ENCODE measurements at places on chromosomes 3 and 15. TPM values are rescaled to one million over a fixed set of nuclear protein-coding genes. Genes with fewer than 3 reads are reported as not detected.

GRCh38 chr15:57384816-57385215 is 8.5 kb downstream of the CGNL1 start:
- H3K27me3 ChIP-seq = peaks cover 9% of the 10 kb centered on the region
- H3K4me1 ChIP-seq = no peaks in the 10 kb centered on the region
- no peak for DNase-seq
- H3K4me3 ChIP-seq = no peak overlapping the region
- H3K36me3 ChIP-seq = no peaks in the 10 kb centered on the region
- no peak overlapping the region for H3K27ac ChIP-seq

GRCh38 chr3:66816090-66816761 is 181.9 kb upstream of the KBTBD8 start:
- DNase-seq = peak; percentile 46
- no peak overlapping the region for H3K4me3 ChIP-seq
- no peaks in the 10 kb centered on the region for H3K4me1 ChIP-seq
- peaks cover 17% of the 10 kb centered on the region for H3K27me3 ChIP-seq

DNA sequence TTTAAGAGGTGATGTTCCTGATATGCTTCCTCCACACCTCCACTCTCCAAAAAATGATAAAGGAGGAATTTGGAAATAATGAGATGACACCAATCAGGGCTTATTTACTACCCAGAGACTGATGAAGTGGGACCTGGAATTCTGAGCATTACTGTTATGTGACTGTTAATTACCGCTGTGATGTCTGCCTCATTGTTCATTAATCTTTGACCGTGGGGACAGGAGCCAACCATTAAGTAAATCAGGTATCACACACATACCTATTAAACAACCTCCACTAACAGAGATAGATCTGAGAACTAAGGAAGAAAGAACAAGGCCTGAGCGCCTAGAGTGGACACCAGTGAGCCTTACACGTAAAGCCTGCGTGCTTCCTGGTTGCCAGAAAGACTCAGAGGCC is 37.7 kb downstream of the ABHD5 start:
- no peak for DNase-seq
- H3K27me3 ChIP-seq = no peaks in the 10 kb centered on the region
- no peak overlapping the region for H3K27ac ChIP-seq
- no peaks in the 10 kb centered on the region for H3K4me1 ChIP-seq
- H3K4me3 ChIP-seq = no peak overlapping the region

GRCh38 chr3:158847452-158847821 is 45.6 kb downstream of the MFSD1 start:
- H3K27ac ChIP-seq = no peak overlapping the region
- H3K27me3 ChIP-seq = peaks cover 9% of the 10 kb centered on the region
- H3K4me3 ChIP-seq = no peak overlapping the region
- no peaks in the 10 kb centered on the region for H3K36me3 ChIP-seq

- H3K36me3 ChIP-seq = peaks cover 6% of the 10 kb centered on the region
- no peaks in the 10 kb centered on the region for H3K4me1 ChIP-seq
- DNase-seq = no peak
- peaks cover 7% of the 10 kb centered on the region for H3K27me3 ChIP-seq
Measured at GRCh38 chr15:69504352-69505040, 51.9 kb downstream of the RPLP1 start.

DNA sequence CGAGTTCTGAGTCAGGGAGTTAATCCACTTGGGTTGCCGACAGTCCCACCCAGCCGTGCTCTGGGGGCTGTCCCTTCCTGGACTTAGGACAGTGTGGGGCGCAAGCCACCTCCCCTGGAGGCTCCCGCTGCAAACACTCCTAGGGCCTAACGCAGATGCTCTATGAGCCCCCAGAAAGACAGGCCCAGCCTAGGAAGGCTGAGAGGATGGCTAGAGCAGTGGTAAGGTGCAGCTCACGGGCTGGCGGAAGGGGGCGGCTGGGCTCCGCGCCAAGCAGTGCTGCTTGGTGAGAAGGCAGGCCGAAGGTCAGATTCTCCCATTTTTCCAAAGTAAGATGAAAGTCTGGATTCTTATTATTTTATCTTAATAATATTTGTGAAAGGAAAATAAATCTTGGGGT is 84.6 kb upstream of the ALDH1L1 start:
- no peak overlapping the region for H3K4me3 ChIP-seq
- peaks cover 24% of the 10 kb centered on the region for H3K27me3 ChIP-seq
- no peak overlapping the region for H3K27ac ChIP-seq
- H3K36me3 ChIP-seq = no peaks in the 10 kb centered on the region
- DNase-seq = no peak

DNA sequence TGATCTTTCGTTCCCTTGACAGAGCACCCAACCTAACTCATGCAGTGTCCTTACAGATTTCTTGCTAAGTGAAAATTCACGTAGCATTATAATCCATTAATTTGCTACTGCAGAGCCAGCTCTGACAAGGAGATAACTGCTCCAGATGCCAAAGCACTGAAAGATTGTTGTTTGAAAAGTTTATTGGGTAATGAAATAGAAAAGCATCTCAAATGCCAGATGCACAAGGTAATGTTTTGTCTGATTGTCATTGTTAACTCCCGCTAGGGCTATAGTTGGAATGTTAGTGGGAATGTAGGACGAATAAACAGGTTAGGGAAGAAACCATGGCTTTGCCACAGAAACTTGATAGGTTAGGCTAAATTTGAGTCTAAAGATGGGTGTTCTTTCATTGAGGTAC is 20.2 kb upstream of the SLC2A2 start:
- H3K4me3 ChIP-seq = no peak overlapping the region
- H3K27me3 ChIP-seq = peaks cover 4% of the 10 kb centered on the region
- H3K27ac ChIP-seq = no peak overlapping the region
- no peaks in the 10 kb centered on the region for H3K4me1 ChIP-seq
- H3K36me3 ChIP-seq = no peaks in the 10 kb centered on the region
- no peak for DNase-seq

- no peak overlapping the region for H3K4me3 ChIP-seq
- H3K27ac ChIP-seq = peak overlapping the region; percentile 89
- no peak for DNase-seq
- H3K27me3 ChIP-seq = no peaks in the 10 kb centered on the region
- H3K36me3 ChIP-seq = peaks cover 8% of the 10 kb centered on the region
Measured at GRCh38 chr3:31765871-31766270, 215.2 kb downstream of the OSBPL10 start.

DNA sequence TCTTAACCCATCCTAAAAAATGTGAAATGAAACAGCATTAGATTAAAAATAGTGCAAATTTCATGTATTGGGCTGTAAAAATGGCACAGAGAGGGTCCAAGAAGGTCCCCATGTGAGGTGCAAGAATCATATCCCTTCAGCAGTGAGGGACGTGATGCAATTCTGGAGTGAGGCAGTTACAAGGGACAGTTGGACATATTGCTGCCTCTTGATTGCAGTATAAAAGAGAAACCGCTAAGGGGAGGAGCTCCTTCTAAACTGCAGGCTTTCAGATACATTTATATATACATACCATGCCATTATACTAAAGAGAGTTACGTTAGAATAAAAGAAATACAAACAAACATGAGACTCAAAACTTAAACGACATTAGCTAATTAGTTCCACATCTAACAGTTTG is 304.2 kb upstream of the CTNNB1 start:
- no peaks in the 10 kb centered on the region for H3K36me3 ChIP-seq
- H3K4me1 ChIP-seq = no peaks in the 10 kb centered on the region
- H3K27ac ChIP-seq = no peak overlapping the region
- no peak overlapping the region for H3K4me3 ChIP-seq
- no peaks in the 10 kb centered on the region for H3K27me3 ChIP-seq

DNA sequence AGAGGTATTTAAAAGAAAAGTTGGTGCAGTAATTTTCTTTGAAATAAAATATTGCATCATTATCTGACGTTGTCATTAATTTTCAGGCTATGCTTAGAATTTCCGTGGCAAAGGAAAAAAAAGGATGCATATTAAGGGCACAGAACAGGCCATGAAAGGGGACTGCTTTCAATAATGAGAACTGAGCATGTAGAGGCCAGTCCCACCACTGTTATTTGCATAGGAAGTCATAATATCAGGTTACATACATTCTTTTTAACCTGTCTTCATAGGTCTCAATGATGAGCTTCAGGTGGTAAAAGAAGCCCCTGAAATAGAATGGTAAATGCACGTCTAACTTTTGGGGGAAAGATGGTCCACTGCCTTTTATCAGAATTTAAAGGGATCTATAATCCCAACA is 272.1 kb upstream of the ALCAM start:
- H3K4me3 ChIP-seq = no peak overlapping the region
- no peaks in the 10 kb centered on the region for H3K27me3 ChIP-seq
- H3K4me1 ChIP-seq = no peaks in the 10 kb centered on the region

GRCh38 chr15:74843891-74844299 is 939 bp upstream of the ULK3 start:
- DNase-seq = no peak
- no peaks in the 10 kb centered on the region for H3K27me3 ChIP-seq
- H3K4me3 ChIP-seq = peak overlapping the region; percentile 82
- peaks cover 14% of the 10 kb centered on the region for H3K36me3 ChIP-seq

DNA sequence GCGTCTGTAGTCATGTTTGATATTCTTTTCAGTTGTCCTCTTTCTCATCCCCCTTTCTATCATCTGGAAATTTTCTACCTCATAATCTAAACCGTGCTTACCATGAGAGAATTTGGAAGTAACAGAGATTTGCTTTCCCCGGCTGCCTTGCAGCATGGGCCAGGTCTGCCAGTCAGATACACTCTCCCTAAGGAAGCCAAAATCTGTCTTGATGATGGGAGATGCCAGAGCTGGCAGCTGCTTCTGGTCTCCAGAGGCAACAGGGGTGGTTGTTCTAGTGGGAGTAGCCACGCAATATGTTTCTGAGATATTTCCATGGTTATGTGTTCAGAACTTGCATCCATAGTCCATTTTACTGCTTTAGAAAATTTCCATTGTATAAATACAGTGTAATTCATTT is 218.9 kb upstream of the RORA start:
- no peak overlapping the region for H3K27ac ChIP-seq
- no peaks in the 10 kb centered on the region for H3K36me3 ChIP-seq
- no peaks in the 10 kb centered on the region for H3K4me1 ChIP-seq
- DNase-seq = no peak
- H3K4me3 ChIP-seq = no peak overlapping the region

DNA sequence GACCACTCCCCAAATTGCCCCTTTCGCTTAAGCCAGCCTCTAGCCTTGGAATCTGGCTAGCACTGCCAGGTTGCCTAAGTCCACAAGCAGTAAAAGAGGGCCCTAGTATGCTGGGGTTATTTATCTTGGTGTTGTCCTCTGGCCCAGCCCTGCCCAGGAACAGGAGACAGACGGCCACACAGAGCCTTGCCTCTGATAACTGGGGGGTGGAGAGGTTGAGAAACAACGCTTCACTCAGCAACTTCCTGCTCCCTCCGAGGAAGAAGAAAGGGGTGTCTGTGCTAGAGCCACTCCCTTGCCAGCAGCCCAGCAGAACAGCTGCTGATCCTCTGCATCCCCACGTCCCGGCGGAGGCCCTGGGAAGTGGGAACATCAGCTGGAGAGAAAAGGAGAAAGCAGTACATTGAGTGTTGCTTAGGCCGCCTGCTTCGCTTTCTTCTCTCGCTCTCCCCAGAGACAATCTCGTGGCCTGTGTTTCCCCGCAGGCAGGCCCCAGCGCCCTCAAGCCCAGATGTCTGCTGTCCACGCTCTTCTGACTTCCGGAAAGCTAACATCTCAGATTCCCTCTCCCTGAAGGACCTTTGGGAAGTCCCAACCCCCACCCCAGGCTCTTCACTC is 22.6 kb upstream of the C3orf70 start:
- no peaks in the 10 kb centered on the region for H3K36me3 ChIP-seq
- DNase-seq = no peak
- H3K27ac ChIP-seq = peak overlapping the region; percentile 55
- no peak overlapping the region for H3K4me3 ChIP-seq

GRCh38 chr15:98085003-98085639 is 124.6 kb downstream of the ARRDC4 start:
- no peak overlapping the region for H3K27ac ChIP-seq
- H3K27me3 ChIP-seq = no peaks in the 10 kb centered on the region
- peak; percentile 27 for DNase-seq
- H3K36me3 ChIP-seq = peaks cover 6% of the 10 kb centered on the region
- H3K4me3 ChIP-seq = no peak overlapping the region

DNA sequence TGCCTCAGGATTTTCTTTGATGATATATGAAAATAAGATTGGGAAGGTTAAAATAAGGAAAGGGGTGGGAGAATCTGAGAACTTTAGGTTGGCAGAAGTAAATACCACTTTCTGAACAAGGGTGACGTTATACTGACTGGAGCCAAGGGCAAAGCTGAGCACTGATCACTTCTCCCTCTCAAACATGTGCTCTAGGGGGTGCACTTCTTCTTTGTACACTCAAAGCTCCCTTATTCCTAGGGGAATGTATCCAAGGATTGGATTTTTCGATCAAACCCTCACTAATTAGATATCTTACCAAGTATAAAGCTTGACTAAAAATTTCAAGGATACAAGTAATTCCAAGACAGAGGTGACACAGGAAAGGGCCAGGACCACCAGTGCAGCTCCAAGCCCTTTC is 243.9 kb upstream of the UMPS start:
- H3K4me3 ChIP-seq = no peak overlapping the region
- H3K27ac ChIP-seq = no peak overlapping the region
- peaks cover 45% of the 10 kb centered on the region for H3K27me3 ChIP-seq
- H3K4me1 ChIP-seq = no peaks in the 10 kb centered on the region
- no peak for DNase-seq
- H3K36me3 ChIP-seq = no peaks in the 10 kb centered on the region

- H3K36me3 ChIP-seq = peaks cover 31% of the 10 kb centered on the region
- peaks cover 71% of the 10 kb centered on the region for H3K4me1 ChIP-seq
- no peak for DNase-seq
- no peaks in the 10 kb centered on the region for H3K27me3 ChIP-seq
Measured at GRCh38 chr3:31862666-31863279, 118.3 kb downstream of the OSBPL10 start.

Gene SUSD5
- 0.18 TPM for polyA plus RNA-seq

Gene GABRG3
- not detected for polyA plus RNA-seq

Gene ZMYND10
- not detected for polyA plus RNA-seq

Gene EPHA3
- polyA plus RNA-seq = not detected

Gene NGLY1
- polyA plus RNA-seq = 91.7 TPM
